Bronchus fibroblast of lung (primary cell): ENCODE measurements at places on chromosomes 5 and 9. TPM values are rescaled to one million over a fixed set of nuclear protein-coding genes. Genes with fewer than 3 reads are reported as not detected.

Gene TAS2R1
- total RNA-seq = not detected in 2 replicates

Gene PCDHA9
- total RNA-seq = not detected in 2 replicates

Gene FAM221B
- total RNA-seq = not detected in 2 replicates

Gene LHX6
- not detected in 2 replicates for total RNA-seq
